ENCODE measurements at places on chromosomes 3 and 15. TPM values are rescaled to one million over a fixed set of nuclear protein-coding genes. Genes with fewer than 3 reads are reported as not detected.

Gene ZNF385D
- total RNA-seq = not detected

Gene CLRN1
- not detected for total RNA-seq

Gene DPPA4
- total RNA-seq = 0.10 TPM

Gene TM6SF1
- total RNA-seq = not detected

Gene GPR160
- total RNA-seq = 0.24 TPM

Gene KNG1
- not detected for total RNA-seq

Gene CCR9
- not detected for total RNA-seq

Gene TMEM212
- not detected for total RNA-seq

Gene RARB
- total RNA-seq = 37.4 TPM

Gene ZFAND6
- 202 TPM for total RNA-seq

GRCh38 chr3:135163701-135164100 lies 368.6 kb downstream of the EPHB1 start:
- no peak for DNase-seq

GRCh38 chr15:99545605-99546004 lies 20.2 kb upstream of the MEF2A start:
- DNase-seq = no peak

DNA sequence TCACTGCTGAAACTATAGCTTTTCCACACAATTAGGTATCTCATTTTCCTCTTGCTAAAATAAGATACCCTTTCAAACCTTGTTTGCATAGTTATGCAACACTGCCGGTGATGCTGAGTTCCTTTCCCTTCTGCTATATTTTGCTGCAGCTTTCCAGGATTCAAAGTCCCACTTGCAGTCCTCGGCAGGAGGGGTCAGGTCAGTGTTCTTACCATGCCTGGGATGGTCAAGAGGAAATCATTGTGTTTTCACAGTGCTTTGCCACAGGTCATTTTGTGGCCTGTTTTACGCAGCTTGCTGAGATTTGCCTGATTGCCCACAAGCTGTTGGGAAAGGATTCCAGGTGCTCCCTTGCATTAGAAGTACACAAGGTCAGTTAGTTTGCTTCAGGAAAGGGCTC lies 156.9 kb downstream of the B3GALNT1 start:
- no peak for DNase-seq

- DNase-seq = no peak
Observed at GRCh38 chr3:50464569-50464968, 38.9 kb downstream of the CACNA2D2 start.

GRCh38 chr3:98259-98654 lies 98.3 kb upstream of the CHL1 start:
- DNase-seq = no peak

DNA sequence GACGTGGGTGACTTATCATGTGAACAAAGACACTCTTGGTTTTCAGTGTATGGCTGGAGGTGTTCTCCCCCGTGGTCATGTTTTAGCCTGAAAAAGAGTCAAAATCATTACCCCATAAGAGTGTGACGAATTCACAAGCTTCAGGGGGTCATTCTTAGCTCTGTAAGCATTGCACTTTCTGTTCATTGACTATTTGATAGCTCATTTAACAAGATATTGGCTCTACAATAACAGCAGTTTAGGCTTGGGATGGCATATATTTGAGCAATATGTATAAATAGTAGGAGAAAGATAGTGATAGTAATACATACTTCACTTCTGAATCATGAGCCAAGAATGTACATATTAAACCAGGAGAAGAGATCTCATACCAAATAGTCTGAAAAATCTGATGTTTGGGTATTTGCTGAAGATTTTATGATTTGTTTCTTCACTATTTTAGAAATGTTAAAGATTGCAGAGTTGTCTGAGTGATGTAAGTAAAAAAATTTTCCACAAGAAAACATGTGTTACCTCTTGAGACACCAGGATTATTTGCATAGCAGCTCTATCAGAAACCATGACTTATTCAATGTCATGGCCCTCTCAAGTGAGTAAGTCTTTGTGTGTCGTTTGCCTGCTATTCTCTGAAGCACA lies 996.0 kb downstream of the OTOL1 start:
- DNase-seq = no peak

DNA sequence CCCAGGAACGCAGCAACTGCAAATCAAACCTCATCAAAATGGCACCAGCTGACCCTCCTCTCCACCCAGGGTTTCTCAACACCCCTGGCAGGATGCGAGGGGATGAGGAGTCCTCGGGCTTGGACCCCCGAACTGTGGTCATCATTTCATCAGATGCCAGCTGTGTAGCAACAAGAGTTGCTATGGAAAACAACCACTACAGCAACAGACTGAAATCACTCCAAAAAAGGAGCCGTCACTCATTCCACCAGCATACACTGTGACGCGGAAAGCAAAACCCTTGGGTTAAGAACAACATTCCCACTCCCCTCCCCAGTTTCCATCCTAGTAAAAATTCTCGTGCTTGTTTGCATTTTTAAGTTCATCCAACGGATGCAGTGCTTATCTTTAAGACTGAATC lies 40.1 kb downstream of the VGLL4 start:
- no peak for DNase-seq

DNA sequence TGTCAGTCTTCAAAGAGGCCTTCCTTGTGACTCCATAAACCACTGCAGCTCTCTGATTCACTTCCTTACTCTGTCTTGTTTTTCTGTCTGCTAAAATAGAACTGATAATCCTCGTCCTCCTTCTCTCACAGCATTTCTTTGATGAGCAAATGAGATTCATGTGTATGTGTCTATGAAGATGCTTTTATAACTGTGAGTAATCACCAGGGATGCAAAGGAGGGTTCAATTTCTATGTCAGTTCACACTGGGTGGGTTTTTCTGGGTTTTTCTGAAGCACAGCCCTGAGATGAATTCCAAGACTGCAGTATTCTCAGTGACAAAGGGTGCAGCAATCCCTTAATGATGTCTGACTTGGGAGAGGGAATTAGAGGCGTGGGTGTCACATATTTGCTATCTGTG lies 746.6 kb upstream of the CFAP20DC start:
- no peak for DNase-seq

- no peak for DNase-seq
Observed at GRCh38 chr15:99322643-99323405, 71.5 kb downstream of the LRRC28 start.

DNA sequence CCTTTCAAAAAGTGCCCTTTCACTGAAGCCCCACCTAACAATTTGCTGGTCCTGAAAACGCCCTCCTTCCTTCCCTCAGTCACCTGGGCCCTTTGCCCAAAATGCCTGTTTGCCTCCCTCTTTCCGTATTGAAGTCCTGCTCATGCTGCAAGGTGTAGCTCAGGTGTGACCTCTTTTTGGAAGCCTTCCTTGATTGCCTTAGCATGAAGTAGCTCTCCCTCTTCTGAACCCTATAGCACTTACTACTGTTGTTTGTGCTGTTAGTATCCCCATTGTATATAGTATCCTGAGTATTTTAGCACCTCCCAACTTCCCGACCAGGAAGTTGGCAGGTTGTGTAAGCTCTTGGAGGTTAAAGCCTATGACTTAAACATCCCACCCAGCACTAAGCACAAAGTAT lies 1.7 kb downstream of the PLS1 start:
- no peak for DNase-seq

GRCh38 chr3:11282250-11283138 lies 10.3 kb downstream of the ATG7 start:
- DNase-seq = no peak

DNA sequence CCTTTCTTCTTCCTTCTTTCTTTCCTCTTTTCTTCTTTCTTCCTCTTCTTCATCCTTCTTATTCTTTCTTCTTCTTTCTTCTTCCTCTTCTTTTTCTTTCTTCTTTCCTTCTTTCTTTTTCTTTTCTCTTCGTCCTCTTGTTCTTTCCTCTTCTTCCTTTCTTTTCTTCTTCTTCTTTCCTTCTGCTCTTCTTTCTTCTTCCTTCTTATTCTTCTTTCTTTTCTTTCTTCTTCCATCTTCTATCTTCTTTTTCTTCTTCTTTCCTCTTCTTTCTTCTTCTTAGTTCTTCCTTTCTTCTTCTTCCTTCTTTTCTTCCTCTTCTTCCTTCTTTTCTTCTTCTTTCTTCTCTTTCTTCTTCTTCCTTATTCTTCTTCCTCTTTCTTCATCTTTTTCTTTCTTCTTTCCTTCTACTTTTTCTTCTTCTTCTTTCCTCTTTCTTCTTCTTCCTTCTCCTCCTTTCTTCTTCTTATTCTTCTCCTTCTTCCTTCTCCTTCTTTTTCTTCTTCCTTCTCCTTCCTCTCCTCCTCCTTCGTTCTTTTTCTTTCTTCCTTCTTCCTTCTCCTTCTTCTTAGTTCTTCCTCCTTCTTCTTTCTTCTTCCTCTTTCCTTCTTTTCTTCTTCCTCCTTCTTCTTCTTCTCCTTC lies 37.8 kb downstream of the SPG21 start:
- no peak for DNase-seq

DNA sequence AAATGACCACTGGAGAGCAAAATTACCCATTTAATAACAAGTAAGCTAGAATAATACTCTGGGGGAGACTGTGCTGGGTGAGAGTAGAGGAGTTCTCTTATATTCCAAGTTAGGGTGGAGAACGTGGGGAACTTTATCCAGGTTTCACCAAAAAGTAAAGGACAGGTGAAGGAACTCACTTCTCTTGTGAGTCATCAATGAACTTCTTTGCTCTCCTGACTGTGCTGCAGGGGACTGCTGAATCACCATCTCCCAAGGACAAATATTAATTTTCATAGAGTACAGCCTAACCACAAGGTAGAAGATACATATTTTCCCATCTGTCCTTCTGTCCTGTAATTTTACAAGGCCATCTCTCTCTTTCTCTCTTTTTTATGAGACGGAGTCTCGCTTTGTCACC lies 8.3 kb upstream of the PDCD6IP start:
- no peak for DNase-seq

- DNase-seq = no peak
Observed at GRCh38 chr15:53978253-53978906, at the start of gene UNC13C. Gene UNC13C, plus strand, starts transcription at chr15:53978441. Its CDS starts 34,463 bp downstream, at chr15:54012904.

- no peak for DNase-seq
Observed at GRCh38 chr15:25862071-25862471, 1.1 kb downstream of the ATP10A start.

Measured in RPMI7951 (cell line).